Stimulated activated CD4-positive, alpha-beta T cell treated with anti-CD3 and anti-CD28 coated beads, Interleukin-4, amount 100 ng/mL, for 4 hours (primary cell): ENCODE measurements at places on chromosomes 13 and 19.
A peak's percentile ranks its signal among the peaks of the same experiment; 100 is the strongest.

- peak; percentile 70 for DNase-seq
Observed at GRCh38 chr19:47247308-47247990, 8.9 kb upstream of the CCDC9 start.

- DNase-seq = no peak
Observed at GRCh38 chr13:46905249-46905648, 8.4 kb upstream of the HTR2A start.

DNA sequence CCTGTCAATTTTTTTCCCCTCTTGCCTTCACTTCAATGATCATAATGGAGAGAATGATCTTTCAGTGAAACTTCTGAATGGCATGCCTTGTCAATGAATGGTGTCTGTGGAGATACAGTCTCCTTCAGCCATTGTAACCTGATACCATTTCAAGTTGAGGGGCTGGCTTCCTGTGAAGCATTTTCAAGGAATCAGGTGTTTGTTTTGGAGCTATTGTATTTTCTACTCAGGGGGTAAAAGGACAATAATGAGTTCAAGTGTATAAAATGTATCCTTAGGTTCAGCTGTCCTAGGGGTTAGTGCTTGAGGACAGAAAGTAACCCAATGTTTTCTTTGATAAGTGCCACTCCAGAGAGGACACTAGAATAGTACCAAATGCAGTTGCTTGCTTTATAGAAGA is 23.8 kb upstream of the CBY2 start:
- no peak for DNase-seq

DNA sequence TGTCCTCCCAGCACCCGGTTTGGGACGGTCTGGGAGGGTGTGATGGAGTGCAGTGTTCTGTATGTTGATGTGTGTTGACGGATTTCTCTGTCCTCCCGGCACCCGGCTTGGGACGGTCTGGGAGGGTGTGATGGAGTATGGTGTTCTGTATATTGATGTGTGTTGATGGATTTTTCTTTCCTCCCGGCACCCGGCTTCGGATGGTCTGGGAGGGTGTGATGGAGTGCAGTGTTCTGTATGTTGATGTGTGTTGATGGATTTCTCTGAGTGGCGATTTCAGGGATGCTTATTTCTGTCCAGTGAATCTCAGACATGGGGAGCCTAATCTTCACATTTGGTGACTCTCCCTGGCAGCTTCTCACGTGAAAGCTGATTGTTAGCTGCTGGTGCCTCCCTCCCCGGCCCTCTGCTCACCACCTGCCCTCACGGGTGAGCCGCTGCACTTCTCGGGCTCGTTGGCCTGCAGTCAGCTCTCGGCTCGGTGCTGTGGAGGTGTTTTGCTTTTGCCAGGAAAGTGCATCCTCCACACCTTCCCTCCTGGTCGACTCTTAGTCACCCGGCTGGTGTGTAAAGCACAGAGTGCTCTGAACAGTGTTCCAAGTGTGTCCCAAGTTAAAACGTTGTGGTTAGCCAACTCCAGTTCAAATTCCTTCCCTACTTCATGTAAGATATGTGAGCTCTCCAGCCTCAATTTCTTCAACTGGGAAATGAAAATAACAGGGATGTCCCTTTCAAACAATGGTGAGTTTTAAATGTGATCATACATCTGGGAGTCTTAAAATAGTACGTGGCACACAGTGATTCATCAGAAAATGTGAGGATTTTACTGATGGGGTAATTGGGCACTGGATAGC is 54.6 kb downstream of the ATP11A start:
- no peak for DNase-seq

GRCh38 chr19:6241680-6242377 is 37.9 kb downstream of the MLLT1 start:
- no peak for DNase-seq

DNA sequence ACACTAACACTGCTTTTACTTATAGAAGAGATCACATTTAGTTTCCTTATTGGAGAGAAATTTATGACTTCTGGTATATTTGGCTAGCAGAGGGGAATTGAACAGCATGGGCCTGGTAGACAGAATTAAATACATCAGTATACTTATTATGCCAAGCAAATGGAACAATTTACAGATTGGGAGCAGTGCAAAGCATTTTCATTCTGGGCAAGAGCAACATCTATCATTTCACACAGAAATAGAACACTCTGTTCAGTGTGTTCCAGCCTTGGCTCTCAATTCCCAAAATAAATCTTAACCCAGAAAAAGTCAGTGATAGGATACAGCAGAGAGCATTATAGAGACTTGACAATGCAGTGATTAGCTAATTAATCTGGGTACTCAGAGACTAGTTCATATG is 604.0 kb upstream of the SLITRK6 start:
- no peak for DNase-seq

GRCh38 chr19:14381689-14382474 is 638 bp downstream of the ADGRE5 start:
- peak; percentile 67 for DNase-seq

DNA sequence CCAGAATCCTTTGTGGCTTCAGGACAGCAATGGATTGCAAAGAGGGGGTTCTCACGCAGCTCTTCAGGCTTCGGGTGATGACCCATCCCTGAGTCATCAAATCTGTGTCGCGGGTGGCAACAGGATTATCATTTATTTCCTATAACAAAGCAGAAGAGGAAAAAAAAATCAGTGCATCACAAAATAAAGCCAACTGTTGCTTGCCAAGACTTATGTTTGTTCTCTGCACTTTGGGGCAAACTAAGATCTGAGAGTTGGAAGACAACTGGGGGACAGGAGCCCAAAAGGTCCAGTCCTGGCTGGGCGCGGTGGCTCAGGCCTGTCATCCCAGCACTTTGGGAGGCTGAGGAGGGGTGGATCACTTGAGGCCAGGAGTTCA is 6.4 kb downstream of the GNA15 start:
- DNase-seq = peak; percentile 46

DNA sequence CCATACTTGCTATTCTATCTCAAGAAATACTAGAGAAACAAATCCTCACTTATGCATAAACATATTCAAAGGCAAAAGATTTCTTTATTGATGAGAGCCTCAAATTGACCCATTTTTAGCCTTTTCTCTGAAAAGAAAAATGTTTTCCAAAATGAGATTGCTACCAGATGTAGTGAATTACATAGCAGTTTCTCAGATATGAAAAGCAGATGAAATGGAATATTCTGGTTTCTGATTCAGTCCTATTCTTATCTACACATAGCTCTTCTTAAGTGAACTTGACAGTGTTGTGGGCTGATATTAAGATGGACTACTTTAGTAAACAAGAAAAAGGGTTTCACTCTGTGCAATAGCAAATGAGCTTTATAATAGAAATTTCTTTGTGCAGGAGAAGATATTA is 183.5 kb downstream of the DNAJC15 start:
- no peak for DNase-seq

DNA sequence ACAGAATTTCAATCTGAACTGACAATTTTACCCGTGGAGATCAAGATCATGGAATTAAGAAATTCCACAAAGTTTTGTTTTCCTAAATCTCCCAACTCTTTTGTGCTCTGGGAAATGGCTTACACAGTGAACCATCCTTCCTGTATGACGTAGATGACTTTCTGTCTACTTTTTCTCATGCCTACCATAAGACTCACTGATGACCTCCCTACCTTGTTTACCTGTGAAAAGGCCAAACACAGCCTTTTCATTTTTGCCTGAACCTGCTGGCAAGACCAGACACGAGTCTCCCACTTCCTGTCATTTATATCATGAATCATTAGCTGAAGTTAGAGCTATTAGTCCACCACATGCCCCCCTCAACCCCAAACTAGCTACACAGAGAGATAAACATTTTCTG is 4.6 kb upstream of the KBTBD6 start:
- DNase-seq = no peak

DNA sequence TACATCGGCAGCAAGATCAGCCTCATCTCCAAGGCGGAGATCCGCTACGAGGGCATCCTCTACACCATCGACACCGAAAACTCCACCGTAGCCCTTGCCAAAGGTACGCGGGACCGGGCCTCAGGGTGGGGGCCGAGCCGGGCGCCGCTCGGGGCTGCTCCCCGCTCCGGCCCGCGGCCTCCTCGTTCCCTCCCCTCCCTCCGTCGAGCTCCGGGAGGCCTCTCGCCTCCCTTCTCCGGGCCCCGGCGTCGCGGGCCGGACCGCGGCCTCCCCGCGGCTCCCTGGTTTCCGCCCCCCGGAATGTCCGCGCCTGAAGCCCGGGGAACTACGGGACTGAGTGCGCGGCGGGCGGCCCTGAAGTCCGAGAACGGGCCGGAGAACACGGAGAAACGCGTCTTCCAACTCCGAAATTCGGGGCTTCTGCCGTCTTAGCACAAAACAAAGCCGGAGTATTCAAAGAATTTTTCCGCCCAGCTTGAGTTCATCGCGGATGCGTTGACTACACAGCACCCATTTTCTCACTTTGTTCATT is 423 bp downstream of the LSM14A start:
- DNase-seq = peak; percentile 8

DNA sequence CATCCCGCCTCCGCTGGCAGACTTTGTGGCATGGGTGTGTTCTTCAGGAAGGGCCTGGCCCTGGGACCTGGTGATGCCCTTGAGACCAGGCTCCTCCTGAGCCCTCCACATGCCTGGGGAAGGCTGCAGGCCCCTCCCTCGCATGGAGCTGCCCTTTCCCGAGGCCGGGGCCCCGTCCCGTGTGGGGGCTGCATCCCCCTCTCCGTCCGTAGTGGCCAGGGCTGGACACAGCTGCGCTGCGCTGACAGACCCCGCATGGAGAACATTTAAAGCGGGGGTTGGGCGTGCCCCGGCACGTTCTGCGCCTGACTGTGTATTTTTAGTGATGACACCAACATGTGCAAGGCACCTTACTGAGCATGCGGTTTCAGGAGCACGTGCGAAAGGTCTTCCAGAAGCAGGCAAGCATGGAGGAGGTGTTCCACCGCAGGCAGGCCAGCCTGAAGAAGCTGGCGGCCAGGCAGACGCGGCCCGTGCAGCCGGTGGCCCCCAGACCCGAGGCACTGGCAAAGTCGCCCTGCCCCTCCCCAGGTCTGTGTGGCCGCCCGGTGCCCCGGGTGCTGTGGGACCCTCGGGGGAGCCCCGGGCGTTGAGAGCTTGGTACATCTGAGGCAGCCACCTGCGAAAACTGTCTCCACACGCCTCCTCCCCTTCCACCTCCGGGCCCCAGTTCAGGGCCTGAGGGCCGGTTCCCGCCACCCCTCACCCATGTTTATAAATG is 28.8 kb upstream of the F7 start:
- DNase-seq = no peak

DNA sequence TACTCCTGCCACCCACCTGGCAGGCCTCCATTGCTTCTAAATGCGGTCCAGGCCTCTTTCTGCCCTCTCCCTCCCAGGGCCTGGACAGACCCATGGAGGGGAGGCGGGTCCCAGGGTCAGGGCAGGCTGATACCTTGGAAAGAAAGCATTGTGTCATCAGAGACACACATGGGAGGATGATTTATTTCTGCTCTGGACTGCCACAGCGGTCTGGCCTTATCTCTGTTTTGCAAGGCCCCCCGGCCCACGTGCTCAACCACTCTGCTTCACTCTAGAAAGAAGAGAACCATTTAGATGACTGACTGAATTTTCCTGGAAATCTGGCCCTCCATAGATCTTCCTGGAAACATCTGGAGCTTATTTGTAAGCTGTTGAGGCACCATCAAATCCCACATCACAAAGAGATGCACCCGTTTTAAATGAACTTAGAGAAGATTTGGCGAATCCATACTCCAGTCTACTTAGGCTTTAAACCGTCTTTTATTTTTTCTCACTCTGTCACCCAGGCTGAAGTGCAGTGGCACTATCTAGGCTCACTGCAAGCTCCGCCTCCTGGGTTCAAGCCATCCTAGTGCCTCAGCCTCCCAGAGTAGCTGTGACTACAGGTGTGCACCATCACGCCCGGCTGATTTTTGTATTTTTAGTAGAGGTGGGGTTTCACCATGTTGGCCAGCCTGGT is 48.3 kb upstream of the URI1 start:
- no peak for DNase-seq

DNA sequence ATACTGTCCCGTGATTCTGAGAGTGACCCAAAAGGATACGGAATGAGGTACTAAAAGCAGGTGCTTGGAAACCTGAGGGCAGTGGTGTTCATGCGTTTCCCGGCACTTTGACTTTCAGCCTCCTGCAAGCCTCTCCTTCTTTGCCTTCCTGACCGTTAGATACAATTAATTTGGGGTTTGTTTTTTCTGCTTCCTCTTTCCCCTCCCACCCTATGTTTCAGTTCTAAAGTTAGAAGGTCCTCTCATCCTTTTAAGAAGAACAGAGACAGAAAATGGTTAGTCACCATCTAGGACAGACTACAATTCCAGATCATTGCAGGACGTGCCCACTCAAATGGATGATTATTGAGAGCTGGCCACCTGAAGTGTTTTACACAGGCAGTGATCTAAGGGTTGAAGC is 1.8 kb upstream of the LILRB4 start:
- no peak for DNase-seq

GRCh38 chr13:50636007-50636704 is 207.3 kb downstream of the DLEU7 start:
- DNase-seq = no peak

DNA sequence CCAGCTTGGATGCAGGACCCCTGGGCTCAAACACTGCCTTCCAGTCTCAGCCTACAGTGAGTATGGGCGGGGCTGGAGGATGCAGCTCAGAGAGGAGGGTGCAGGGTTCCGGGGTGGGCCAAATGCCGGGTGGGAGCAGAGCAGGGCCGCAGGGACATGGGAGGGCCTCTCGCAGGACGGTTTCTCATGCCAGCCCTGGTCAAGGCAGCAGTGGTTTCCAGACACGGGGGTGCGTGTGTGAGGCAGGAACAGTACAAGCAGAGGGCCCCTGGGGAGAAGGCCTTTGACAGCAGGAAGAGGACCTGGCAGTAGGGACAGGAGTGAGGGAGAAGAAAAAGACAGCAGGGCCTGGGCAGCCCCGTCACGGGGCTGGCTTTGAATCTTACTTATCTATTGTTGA is 34.1 kb downstream of the CRTC1 start:
- no peak for DNase-seq

DNA sequence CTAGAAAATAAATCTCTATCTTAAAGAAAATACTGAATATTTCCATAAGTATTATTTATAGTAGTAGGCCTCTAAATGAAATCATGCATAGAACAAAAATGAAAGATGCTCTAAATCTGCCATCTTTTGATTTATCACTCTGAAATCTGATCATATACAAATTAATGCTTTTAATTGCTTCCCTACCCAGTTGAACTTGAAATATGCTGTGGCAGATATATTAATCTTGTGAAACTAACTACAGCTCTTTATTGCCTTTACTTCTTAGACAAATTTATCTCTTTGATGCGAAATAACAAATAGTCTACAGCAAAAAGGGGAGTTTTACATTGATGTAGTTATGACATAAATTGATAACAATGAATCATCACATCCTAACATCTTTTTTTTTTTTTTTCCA is 510.7 kb upstream of the SLITRK6 start:
- no peak for DNase-seq

GRCh38 chr13:51192348-51192747 is 29.9 kb upstream of the FAM124A start:
- DNase-seq = no peak
